ENCODE measurements at places on chromosomes 2 and 18. TPM values are rescaled to one million over a fixed set of nuclear protein-coding genes. Genes with fewer than 3 reads are reported as not detected.

The SPATA3 gene
- total RNA-seq, result not detected

The LYG2 gene
- not detected for total RNA-seq

The VAPA gene
- 141 TPM for total RNA-seq

The HOXD9 gene
- total RNA-seq, result not detected

The SDC1 gene
- 22.3 TPM for total RNA-seq

The RUFY4 gene
- 0.44 TPM for total RNA-seq

The SAG gene
- total RNA-seq, result not detected

The ZCCHC2 gene
- total RNA-seq, result 12.4 TPM

The CFC1B gene
- 0.48 TPM for total RNA-seq

The POMC gene
- total RNA-seq, result 1.6 TPM

The CPO gene
- 0.66 TPM for total RNA-seq

The GCG gene
- total RNA-seq, result not detected

The SMPD4 gene
- 104 TPM for total RNA-seq

The NT5C1B gene
- not detected for total RNA-seq

The TPO gene
- total RNA-seq, result not detected

The MATN3 gene
- 13.5 TPM for total RNA-seq

The CD28 gene
- not detected for total RNA-seq

The SULT1C4 gene
- 0.96 TPM for total RNA-seq

The CTNNA2 gene
- 4.5 TPM for total RNA-seq

The DSG3 gene
- 0.04 TPM for total RNA-seq

The PCARE gene
- total RNA-seq, result not detected

The FAM124B gene
- 0.83 TPM for total RNA-seq

The PEX13 gene
- total RNA-seq, result 22.4 TPM

The RHOB gene
- 10.8 TPM for total RNA-seq

The DLX2 gene
- total RNA-seq, result 0.42 TPM

The GTF2A1L gene
- total RNA-seq, result not detected

The MC4R gene
- total RNA-seq, result not detected

The UXS1 gene
- total RNA-seq, result 46.3 TPM

The RGPD3 gene
- 0.22 TPM for total RNA-seq

The ZEB2 gene
- total RNA-seq, result 1.2 TPM

The SLC38A11 gene
- not detected for total RNA-seq

The ROCK2 gene
- 35.1 TPM for total RNA-seq

The RESP18 gene
- total RNA-seq, result not detected

The MEP1B gene
- not detected for total RNA-seq
